ENCODE measurements at places on chromosomes 12 and 14. TPM values are rescaled to one million over a fixed set of nuclear protein-coding genes. Genes with fewer than 3 reads are reported as not detected.

The PGF gene
- 0.10 TPM for total RNA-seq

The AQP2 gene
- total RNA-seq = not detected

The CFAP54 gene
- 0.33 TPM for total RNA-seq

The RARG gene
- 21.8 TPM for total RNA-seq

The TMBIM4 gene
- 63.7 TPM for total RNA-seq

The GALNT9 gene
- total RNA-seq = 0.29 TPM

The PLD4 gene
- not detected for total RNA-seq

The NTS gene
- not detected for total RNA-seq

The TAS2R43 gene
- total RNA-seq = not detected

The C14orf132 gene
- 4.6 TPM for total RNA-seq

The NID2 gene
- total RNA-seq = not detected

The PMCH gene
- 0.59 TPM for total RNA-seq

The KRT2 gene
- total RNA-seq = not detected

The GLIPR1L1 gene
- total RNA-seq = not detected

The FGF6 gene
- total RNA-seq = not detected

The ALG10B gene
- 14.0 TPM for total RNA-seq

The MYH6 gene
- total RNA-seq = not detected

The CYP27B1 gene
- total RNA-seq = 7.1 TPM

The CLEC4C gene
- total RNA-seq = not detected

The CLEC1B gene
- not detected for total RNA-seq

The ASB2 gene
- total RNA-seq = 44.6 TPM

The SIX1 gene
- total RNA-seq = not detected

The PPP1R1A gene
- total RNA-seq = not detected

The KCNA5 gene
- total RNA-seq = not detected

The ESPL1 gene
- 70.0 TPM for total RNA-seq

The ZFHX2 gene
- 1.4 TPM for total RNA-seq

The RERGL gene
- total RNA-seq = not detected

Data from activated CD4-positive, alpha-beta memory T cell treated with anti-CD3 and anti-CD28 coated beads for 36 hours (primary cell).